Eye (tissue), 1 donor: ENCODE measurements at places on chromosomes 6 and 20.

GRCh38 chr6:4480788-4481735, 295.1 kb upstream of the CDYL start:
- DNase-seq: no peak

DNA sequence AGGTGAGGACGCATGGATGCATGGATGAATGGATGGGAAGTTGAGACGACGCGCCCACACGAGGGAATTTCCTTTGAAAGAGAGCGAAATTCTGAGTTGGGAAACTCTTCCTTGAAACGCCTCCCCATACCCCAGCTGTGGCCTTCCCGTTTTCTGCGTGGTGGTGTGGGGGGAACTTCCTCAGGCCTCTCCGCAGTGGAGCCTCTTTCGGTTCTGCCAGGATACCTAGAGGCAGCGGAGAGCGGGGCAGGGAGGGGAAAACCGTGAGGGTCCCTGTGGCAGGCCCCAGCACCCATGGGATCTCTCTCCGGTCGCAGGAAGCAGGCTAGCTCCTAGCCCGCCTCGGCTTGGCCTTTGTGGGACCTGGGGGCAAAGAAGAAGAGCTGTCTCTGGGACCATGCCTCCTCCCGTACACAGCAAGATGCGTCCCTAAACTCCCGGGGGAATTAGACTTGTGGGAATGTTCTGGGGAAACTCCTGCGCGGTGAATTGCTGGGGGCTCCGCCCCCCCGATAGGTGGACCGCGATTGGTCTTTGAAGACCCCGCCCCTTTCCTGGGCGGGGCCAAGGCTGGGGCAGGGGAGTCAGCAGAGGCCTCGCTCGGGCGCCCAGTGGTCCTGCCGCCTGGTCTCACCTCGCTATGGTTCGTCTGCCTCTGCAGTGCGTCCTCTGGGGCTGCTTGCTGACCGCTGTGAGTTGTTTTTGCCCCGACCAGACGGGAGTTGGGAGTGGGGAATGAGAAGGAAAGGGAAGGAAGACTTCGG, at the start of gene CD40:
Gene CD40, plus strand, starts transcription at position 611 of the 764 bp plus-strand sequence. Its CDS starts 30 bp downstream, at position 641.
- DNase-seq: peak; percentile 56

GRCh38 chr20:1822564-1823449, 72.4 kb upstream of the SIRPA start:
- DNase-seq: no peak

DNA sequence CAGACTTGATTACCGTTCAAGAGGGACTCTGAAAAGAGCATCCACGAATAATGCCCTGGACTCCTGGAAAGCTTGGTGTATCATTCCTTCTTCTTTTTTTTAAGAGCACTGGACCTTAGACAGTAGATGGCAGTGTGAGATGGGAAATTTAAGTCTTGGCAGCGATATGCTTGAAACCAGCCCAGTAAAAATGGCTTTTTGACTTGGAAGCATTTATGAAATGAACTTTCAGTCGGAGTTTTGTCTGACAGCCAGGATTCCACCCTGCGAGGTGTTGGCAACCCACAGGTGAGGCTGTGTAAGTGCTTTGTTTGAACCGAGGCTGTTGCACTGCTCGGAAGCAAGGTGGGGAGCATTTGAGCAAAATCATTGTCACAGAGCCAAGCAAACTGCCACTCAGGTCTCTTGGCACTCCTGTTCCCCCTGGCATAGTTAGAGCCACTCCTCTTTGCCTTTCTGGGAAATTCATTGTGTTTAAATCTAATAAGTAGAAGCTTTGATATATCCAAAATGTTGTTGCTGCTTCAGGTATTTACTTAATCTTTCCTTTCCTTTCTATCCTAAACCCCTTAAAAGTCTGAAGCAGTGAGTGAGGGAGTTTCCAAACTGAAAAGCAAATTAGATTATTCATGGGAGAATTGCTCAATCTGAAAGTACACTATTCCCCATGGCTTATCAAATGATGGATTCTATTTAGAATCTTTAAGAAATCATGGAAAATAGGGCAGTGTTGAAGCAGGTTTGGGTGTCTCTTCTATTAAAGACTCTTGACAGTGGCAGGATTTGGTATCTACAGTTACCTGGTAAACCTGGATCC, 272.8 kb upstream of the SLC35B3 start:
- peak; percentile 72 for DNase-seq

GRCh38 chr6:33926451-33926850, 122.6 kb upstream of the MLN start:
- peak; percentile 78 for DNase-seq

GRCh38 chr20:24681634-24682495, 212.4 kb downstream of the SYNDIG1 start:
- DNase-seq: no peak

DNA sequence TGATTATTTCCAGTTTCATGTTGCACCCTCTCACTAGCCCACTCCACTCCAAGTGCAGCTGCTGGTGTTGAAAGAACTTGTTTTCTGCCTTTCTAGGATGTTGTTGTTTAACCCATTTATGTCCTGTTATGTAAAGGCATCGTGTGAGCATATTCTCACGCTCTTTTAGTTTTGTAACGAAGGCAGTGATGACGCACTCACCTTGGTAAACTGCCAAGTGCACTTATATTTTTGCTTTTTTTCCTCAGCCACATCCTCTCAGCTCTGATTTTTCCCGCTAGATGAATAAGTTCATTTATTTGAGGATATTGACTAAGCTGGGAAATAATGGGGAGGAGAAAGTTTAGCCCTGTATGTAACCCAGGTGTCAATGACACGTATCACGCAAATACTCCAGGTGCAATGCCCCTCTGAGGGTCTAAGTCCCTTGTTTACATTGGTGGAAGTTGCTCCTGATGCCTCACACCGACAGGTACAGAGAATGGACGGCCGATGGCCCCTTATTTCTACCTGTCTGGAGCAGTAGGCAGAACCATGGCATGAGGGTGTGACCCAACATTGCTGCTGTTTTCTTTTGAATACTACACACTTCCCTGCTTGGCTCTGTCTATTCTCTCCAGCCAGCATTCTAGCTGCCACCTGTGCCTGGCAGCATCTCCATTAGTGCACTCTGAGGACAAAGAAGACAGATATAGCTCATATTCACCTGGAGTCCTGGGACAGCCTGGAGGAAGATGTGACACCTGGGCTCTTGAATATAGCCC, 132.7 kb upstream of the SLC24A3 start:
- DNase-seq: no peak

DNA sequence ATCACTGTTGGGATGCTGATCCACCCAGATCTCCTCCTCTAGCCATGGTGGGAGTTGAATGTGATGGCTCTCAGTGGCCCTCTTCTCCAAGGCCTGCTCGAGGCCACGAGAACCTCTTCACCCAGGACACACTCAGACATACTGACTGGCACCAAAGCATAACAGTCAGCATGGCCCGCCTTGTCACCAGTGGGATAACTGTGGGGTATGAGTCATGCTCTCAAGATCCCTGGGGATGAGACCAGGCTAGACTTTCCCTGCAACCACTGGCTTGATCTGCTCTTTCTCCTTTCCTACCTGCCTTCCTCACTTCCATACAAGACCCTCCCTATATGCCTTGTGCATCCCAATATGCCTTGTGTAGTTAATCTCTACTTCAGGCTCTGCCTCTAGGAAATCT, 66.8 kb downstream of the RIN2 start:
- no peak for DNase-seq

DNA sequence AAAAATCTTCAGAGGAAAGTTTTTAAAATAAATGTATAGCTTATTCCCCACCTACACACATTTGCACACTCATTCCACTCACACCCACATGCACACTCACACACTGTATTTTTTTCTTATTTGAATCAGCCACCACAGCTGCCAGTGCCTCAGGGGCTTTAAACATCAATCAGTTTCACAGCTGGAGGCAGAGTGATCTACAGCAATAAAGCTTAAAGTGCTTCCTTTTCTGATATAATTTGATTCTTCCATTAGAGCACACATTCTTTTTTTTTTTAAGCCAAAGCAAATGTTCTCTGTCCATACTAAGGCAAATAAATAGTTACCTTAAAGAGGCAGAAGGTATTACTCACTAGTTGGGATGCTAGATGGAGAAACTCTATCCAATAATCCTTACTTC, 498.8 kb upstream of the POU3F2 start:
- DNase-seq: peak; percentile 70

DNA sequence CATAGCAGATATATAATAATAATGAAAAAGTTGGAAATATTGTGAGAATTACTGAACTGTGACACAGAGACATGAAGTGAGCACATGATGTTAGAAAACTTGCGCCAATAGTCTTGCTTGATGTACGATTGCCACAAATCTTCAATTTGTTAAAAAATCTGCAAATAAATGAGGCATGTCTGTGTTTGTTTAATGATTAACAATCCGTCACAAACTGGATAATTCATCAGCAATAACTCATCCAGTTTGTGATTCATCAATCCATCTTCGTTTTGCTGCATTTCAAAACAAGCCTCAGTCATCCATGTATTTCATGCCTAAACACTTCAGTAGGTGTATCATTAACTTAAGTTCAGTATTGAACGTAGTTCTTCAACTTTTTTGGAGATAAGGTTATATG, 25.5 kb upstream of the SMIM26 start:
- DNase-seq: no peak

DNA sequence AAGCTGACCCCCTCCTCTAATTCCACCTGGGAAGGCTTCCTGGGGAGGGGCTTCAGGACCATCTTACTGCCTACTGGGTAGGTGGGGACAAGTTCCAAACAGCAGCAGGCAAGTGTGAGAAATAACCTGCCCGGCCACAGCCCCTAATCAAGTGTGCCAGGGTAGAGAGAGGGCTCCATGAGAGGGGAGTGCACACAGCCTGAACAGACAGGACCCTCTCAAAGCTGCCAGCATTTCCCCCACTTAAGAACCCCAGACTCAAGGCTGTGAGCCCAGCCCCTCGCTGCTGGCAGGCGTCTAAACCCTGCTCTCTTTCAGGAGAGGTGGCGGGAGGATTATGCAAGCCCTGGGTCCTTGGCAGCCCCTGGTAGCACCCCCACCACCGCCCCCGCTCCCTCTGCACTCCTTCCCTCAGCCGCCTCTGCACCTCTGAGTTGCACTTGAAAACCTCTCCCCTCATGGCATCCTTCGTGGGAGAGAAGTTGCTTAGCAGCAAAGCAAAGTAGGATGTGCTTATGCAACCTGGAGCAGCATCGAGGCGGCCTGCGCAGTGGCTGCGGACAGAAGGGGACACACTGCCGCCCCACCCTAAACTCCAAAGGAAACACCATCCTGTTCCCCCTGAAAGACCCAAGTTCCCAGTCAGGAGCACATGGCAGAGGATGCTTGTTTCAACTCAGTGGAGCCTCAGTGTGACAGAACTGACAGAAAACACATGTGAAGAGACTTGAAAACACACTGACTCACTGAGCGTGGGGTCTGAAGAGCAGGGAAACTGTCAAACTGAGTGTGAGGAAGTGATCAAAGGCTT, 10.5 kb downstream of the DDRGK1 start:
- no peak for DNase-seq

DNA sequence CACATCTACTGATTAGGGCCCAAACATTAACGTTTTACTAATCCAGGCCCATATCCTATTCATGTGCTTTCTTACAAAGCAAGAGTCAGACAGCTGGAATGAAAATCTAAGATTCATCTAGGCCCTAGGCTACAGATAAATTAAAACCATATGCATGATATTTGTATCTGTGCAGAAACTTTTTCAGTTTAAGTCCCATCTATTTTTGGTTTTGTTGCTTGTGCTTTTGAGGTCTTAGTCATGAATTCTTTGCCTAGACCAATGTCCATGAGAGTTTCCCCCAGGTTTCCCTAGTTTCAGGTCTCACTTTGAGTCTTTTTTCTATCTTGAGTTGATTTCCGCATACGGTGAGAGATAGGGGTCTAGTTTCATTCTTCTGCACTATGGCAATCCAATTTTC, 20.2 kb downstream of the ADNP start:
- DNase-seq: no peak

DNA sequence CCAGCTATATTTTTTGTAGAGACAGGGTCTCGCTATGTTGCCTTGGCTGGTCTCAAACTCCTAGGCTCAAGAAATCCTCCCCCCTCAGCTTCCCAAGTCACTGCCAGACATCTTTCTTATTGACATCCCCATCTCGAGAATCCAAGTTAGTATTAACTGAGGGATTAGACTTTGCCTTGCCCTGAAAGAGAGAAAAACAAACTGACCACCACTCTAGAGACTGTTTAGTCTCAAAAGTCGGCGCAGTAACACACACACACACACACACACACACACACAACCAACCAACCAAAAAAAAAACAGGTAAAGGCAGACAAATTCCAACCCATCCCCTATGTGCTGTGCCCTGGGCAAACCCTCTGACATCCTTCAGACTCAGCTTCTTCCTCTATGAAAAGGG, 27.2 kb upstream of the PNPLA1 start:
- no peak for DNase-seq

GRCh38 chr6:151408858-151409257, 17.5 kb upstream of the ZBTB2 start:
- no peak for DNase-seq

- no peak for DNase-seq
Measured at GRCh38 chr6:138518054-138518453, 18.8 kb upstream of the NHSL1 start.

- DNase-seq: peak; percentile 84
Measured at GRCh38 chr6:11650025-11650696, 112.6 kb downstream of the TMEM170B start.

DNA sequence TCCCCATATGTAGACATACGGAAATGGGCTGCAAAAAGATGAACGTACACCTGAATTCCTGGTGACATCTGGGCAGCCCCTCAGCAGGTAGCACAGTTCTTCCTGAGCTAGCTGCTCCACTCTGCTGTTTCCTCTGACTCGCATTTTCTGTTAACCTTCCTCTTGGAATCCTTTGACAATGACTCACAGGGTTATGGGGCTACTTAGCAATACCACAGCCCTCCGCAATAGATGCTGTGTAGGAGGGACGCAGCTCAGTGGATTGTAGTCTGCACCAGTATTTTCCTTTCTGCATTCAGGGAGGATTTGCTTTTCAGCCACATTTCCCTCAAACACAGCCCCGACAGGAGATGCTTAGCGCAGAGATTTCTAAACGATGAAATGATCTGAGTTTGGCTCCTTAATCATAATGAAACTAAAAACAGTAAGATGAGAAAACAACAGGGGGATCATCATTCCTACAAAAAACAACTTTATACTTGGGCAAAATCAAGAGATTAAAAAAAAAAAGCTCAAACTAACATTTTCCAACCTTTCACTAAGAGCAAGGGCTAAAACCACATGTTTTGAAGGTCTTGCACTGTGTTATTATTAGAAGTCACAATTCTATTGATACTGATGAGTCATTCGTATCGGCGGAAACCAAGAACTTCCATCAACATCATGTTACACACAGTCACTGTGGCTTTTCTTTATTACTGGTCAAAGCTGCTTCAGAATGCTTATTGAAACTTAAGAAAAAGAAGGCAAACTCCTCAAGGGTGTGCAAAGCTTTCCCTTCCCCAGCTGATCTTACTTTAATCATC, 12.2 kb downstream of the BACH2 start:
- peak; percentile 31 for DNase-seq

GRCh38 chr20:62236766-62237513, 1.4 kb upstream of the OSBPL2 start:
- peak; percentile 95 for DNase-seq

GRCh38 chr20:53828682-53829254, 235.1 kb upstream of the ZNF217 start:
- DNase-seq: peak; percentile 53

- DNase-seq: no peak
Measured at GRCh38 chr20:3414122-3414521, 6.7 kb upstream of the DNAAF9 start.

- DNase-seq: no peak
Measured at GRCh38 chr20:20821484-20822260, 109.2 kb upstream of the RALGAPA2 start.

GRCh38 chr6:98605705-98606104, 228.7 kb upstream of the POU3F2 start:
- DNase-seq: no peak
